ENCODE measurements at places on chromosomes 11 and 22.

GRCh38 chr22:45831394-45831793 lies 145.6 kb downstream of the WNT7B start:
- DNase-seq, result no peak

DNA sequence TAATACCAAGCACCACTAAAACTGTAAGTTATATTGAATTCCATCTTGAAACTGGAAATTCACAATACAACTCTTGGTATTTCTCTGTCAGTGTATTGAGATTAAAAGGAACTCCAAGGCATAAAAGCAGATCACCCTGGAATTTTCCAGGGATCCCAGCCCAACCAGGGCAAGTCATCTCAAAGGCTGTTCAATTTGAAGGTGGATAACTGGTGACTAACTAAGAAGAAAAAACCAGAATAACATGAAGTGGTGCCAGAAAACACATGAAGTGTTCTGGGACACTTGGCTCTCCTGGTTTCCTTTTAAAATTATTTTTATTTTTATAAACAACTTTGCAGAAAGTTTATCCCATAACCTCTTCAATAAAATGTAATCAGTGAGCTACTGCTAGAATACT lies 7.8 kb upstream of the BMAL1 start:
- no peak for DNase-seq

DNA sequence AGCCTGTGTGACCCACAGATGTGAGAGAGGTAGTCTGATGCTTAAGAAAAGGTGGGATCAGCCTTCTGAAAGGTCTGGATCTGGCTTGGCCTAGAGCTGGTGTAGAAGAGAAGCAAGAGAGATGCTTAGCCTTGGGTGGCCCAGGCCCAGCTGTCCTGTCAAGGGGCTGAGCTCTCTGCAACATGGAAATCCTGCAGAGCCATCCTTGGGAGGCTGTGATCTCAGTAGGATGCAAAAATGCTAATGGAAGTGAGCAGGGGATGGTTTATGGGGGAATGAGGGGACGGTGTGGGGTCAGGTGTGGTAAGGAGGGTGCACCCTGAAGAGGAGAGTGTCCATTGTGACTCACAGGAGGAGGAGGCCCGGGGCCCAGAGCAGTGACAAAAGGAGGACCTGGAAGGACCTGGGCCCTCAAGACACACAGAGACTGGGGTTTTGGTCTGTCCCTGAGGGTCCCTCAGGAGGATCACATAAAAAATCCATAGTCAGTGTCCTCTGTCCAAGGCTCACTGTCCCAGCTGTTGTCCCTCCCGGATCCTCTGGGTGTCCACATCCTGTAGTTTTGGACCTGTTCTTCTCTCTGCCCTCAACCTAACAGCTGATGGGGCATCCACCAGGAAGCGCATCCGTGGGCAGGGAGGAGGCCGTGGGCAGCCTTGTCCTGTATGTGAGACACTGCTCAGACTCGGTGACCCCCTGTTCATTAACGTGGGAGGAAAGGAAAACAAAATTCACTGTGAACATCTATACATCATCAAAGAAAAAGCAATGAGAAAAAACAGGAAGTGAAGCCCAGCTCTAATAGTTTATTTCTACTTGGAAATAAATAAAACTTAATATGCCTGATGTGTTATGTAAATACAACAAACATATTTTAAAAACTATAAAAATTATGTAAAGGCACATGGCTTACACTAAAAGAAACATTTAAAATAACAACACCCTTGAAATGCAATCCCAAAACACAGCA lies 129.8 kb downstream of the ZNF280B start:
- no peak for DNase-seq

- no peak for DNase-seq
Measured at GRCh38 chr11:66820381-66820780, 22.9 kb upstream of the RCE1 start.

DNA sequence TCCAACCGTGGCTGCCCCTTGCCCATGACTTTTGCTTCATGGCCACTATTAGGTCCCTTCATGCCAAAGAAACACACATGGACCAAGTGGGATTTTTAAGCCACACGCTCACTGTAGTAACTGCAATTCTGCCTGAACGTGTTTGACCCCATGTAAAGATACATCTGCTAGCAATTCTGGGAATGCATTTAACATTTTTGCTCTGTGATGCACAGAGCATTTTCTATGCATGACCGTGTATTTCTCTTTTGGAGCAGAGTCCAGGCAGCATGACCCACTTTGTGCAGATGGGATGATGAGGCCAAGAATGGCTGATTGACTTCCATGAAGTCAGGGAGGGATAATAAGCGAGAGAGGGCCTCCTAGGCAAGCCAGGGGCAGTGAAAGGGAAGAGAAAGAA lies 108.5 kb downstream of the TP53I11 start:
- DNase-seq, result no peak

GRCh38 chr22:50445071-50445879 lies 29.6 kb downstream of the SBF1 start:
- DNase-seq, result peak; percentile 16

- DNase-seq, result no peak
Measured at GRCh38 chr11:19931141-19931770, 218.6 kb downstream of the NAV2 start.

DNA sequence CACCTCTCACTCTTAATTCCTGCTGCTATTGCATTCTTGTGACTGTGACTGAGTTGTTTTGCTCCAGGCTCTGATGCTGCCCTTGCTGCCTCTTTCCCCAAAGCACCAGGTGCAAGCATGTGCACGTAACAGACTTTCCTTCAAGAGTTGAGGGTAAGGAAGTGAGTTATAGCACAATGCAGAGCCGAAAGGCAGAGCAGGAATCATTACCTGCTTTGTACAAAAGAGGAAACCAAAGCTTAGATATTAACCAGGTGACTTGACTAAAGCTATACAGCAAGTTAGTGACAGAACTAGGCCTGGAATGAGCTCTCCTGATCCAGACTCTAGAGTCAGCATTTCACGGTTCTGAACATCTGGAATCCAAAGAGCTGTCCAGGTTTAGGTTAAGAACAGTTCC lies 33.6 kb downstream of the NEU3 start:
- DNase-seq, result no peak

GRCh38 chr11:108929241-108929640 lies 264.4 kb downstream of the DDX10 start:
- DNase-seq, result no peak

GRCh38 chr22:35308480-35309021 lies 8.9 kb downstream of the TOM1 start:
- DNase-seq, result no peak

GRCh38 chr22:27129266-27129665 lies 471.9 kb downstream of the MIAT start:
- DNase-seq, result no peak

DNA sequence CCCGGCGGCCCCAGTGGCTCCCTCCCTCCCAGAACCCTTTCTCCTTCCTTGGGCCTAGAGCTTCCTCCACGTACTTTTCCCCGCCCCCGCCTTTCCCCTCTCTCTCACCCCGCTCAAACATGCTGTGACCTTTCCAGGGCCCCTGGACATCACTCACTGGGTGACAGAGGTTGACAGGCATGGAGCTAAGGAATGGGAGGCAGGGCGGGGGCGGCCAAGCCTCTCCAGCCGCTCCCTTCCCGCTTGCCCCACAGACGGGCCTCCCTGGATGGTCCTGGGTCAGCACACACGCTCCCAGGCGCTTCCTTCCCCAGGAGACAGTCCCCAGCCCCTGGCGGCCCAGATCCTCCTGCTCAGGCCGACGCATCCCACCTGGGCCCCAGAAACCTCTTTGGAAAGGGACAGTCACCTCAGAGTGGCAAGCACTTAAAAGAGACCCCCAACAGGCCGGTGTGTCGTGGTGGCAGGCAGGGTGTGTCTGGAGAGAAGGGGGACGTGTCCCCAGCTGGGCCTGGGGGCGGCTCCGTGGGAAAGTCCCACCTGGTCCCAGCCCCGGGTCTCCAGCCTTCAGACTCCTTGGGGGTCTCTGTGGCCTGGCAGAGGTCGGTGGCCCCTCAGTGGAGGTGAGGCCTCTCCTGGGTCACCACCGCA lies 8.8 kb downstream of the H19 start:
- no peak for DNase-seq

DNA sequence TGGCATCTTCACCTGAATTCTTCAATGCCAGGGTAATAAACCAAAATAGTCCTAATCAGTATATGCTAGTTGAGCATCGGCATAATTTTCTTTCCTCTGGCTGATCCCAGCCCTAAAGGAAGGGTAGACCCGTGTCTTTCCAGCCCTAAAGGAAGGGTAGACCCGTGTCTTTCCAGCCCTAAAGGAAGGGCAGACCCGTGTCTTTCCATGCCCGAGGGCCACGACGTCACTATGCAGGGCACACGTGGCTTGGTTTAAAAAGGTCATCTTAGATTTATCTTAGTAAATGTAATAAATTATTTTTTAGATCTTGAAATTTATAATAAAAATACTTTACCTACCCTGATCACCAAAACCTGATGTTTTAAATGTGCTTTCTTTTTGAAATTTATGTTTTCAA lies 45.5 kb downstream of the BID start:
- DNase-seq, result no peak

DNA sequence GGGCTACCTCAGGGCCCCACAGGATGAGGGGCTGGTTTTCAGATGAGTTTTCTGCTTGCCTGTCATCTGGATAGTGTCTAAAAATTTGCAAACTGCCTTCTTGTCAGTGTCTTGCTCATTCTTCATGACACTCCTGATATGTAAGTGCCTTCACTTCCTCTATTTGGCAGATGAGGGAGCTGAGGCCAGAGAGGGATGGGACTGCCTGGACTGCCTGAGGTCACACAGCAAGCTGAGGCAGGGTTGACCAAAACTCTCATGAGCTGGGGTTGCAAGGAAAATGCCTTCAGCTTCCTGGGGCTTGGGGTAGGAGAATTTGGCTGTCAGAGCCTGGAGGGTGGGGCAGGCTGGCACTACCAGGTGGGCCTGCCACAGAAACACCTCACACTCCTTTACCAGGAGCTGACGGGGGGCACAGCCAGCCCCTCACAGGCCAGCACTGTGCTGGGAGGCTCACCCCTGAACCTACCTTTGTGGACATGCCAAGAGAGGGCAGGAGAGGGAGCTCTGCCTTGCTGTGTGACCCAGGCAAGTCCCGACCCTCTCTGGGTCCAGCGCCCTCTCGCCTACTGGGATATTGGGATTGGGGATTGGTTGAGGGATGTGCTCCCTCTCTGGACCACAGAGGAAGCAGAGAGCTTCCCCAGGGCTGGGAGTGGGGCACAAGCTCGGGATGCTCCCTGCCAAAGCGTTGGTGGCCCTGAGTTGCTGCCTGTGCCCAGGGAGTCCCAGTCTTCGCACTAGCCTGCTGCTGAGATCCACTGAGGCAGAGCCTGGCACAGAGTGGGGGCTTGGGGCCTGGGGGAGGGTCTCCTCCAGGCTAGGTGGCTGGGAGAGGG lies 1.9 kb upstream of the P2RY6 start:
- no peak for DNase-seq

- no peak for DNase-seq
Measured at GRCh38 chr22:46104170-46104880, 46.0 kb upstream of the PPARA start.

DNA sequence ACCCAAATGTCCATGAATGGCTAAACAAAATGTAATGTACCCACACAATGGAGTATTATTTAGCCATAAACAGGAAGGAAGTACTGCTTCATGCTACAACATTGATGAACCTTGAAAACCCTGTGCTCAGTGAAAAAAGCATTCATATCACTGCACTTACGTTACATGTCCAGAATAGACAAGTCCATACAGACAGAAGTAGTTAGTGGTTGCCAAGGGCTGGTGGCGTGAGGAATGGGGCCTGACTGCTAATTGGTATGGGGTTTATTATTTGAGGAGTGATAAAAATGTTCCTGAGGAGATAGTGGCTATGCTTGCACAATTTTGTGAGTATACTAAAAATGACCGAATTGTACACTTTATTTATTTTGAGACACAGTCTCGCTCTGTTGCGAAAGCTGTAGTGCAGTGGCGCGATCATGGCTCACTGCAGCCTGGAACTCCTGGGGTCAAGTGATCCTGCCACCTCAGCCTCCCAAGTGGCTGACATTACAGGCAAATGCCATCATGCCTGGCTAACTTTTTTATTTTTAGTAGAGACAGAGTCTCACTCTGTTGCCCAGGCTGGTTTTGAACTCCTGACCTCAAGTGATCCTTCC lies 7.7 kb upstream of the SYVN1 start:
- no peak for DNase-seq

DNA sequence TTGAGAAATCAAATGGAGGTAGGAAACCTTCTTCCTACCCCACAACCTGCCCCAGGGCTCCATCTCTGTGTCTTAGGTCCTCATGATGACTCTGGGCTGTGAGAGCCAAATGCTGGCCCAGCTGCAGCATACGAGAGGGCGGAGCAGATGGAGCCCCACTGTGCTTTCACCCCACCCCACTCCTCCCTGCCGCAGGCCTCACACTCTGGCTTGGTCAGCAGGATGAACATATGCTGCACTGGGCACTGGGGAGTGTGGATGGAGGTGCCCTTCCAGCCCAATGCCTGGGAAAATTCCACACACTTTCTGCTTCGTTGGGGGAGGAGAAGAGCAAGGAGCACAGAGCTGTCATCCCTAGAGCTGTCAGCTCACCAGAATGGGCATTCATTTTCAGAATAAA lies 271.6 kb upstream of the CADM1 start:
- no peak for DNase-seq

DNA sequence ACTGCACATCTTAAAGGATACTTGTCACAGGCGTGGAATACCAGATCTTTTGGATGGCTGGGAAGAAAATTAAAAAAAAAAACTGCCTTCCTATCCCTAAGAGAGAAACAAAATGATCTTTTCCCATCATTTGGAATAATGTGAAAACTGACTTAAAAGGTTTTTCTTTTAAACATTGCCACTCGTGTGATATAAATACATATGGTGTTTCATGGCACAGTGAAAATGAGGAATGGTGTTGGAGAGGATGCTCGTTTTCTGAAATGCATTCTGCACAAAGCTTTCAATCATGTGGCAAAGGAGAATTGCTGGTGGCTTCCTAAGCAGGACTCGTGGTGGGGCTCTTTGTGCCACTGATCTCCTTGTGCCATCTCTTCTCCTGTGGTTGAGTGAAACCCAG lies 74.9 kb upstream of the LRRC4C start:
- no peak for DNase-seq

DNA sequence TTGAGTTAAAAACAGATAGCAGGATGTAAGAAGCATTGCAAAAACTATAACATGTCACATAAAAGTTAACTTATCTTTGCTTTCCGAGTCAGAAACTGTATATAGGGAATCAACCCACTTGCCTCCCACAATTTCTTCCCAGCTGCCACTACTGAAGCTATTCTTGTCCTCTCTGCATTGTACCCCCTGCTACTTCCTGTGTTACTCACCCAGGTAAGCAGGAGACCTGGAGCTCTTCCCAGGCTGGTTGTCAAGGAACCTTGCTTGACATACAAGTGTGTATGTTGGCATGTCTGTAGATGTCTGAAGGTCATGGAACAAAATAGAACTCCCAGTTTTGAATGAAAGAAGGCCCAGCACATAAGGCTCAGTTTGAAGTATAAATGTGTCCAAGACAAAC lies 74.3 kb upstream of the LRRC4C start:
- DNase-seq, result no peak
